ENCODE measurements at places on chromosomes 3 and 15. TPM values are rescaled to one million over a fixed set of nuclear protein-coding genes. Genes with fewer than 3 reads are reported as not detected.

DNA sequence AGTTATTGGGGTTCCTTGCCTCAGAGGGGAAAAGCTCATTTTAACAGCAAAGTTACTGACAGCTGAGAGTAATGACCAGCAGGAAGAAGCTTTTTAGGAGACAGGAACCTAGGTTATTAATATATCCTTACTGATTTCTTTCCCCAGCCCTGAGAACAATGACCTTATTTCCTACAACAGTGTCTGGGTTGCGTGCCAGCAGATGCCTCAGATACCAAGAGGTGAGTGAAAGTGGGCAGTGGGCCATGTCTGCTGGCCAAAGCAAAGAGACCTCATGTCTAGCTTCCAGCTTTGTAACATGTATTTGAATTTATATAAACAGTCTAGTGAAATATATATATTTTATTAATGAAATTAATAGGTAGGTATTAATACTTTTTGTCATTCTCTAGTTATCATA lies 5.0 kb downstream of the CCNDBP1 start:
- no peak overlapping the region for H3K4me3 ChIP-seq
- no peak overlapping the region for H3K27ac ChIP-seq
- H3K27me3 ChIP-seq: no peaks in the 10 kb centered on the region
- peaks cover 70% of the 10 kb centered on the region for H3K36me3 ChIP-seq
- peaks cover 8% of the 10 kb centered on the region for H3K4me1 ChIP-seq

DNA sequence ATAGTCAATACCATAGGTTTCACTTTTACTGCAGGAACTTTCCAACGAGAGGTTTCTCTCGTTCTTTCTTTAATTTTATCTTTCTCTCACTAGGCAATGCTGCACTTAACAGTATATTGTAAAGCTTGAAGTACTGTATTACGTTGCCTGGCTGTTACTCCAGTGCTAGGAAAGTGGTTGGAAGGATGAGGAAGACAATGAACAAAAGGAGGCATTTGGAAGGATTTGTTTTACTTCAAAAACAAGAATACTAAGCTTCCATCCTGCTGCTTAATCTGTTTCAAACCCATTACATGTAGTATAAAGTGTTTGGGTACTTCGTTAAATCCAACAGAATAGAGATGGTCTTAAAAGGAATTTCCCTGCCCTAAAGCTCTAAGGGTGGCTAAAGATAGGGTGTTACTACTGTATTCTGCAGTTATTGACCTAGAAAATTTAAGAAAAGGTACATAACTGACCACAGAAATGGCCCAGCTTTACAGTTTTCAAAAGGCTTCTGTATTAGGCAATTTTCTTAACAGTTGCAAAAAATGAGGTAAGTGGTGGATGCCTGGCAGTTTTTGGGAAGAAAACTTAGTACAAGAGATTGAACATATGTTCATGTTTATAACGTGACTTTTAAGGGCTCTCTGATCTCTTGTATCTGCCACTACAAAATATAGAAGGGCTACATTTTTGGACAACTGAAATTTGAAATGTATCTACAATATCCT lies 785 bp upstream of the IFT57 start:
- peak overlapping the region; percentile 77 for H3K4me3 ChIP-seq
- H3K36me3 ChIP-seq: no peaks in the 10 kb centered on the region
- H3K4me1 ChIP-seq: peaks cover 33% of the 10 kb centered on the region

DLEC1 gene
- 0.14 TPM for polyA plus RNA-seq

CD86 gene
- 321 TPM for polyA plus RNA-seq

- no peaks in the 10 kb centered on the region for H3K27me3 ChIP-seq
- H3K27ac ChIP-seq: no peak overlapping the region
- no peak overlapping the region for H3K4me3 ChIP-seq
- DNase-seq: no peak
These were observed 60.6 kb upstream of the PLCL2 start for GRCh38 chr3:16824081-16824696.

GABRB3 gene
- not detected for polyA plus RNA-seq

PRICKLE2 gene
- not detected for polyA plus RNA-seq

GRCh38 chr3:37787153-37787867 lies 74.4 kb upstream of the CTDSPL start:
- no peak overlapping the region for H3K4me3 ChIP-seq
- no peaks in the 10 kb centered on the region for H3K36me3 ChIP-seq
- H3K4me1 ChIP-seq: no peaks in the 10 kb centered on the region
- H3K27ac ChIP-seq: no peak overlapping the region
- DNase-seq: no peak
- H3K27me3 ChIP-seq: no peaks in the 10 kb centered on the region

DNA sequence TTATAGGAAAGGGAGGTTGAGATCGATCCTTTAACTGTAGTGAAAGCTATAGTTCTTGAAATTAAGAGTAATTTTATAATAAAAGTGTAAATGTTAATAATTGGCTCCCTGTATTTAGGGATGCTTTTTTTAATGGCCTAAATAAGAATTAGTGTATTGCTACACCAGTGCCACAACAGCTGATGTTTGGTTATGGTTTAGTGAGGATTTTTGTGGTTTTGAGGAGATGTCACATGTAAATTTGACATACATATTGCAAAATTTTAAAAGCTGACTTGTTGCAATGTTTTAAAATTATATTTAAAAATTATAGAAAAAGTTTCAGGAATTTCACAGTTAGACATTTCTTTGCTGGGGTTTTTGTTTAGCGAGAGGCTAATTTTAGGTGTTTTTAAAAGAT lies 3.9 kb downstream of the TSC22D2 start:
- H3K4me1 ChIP-seq: peaks cover 67% of the 10 kb centered on the region
- H3K36me3 ChIP-seq: peaks cover 2% of the 10 kb centered on the region
- H3K4me3 ChIP-seq: peak overlapping the region; percentile 70

DUOX2 gene
- polyA plus RNA-seq: not detected

CSTA gene
- 515 TPM for polyA plus RNA-seq

EFCAB12 gene
- 0.17 TPM for polyA plus RNA-seq

All from CD14-positive monocyte (primary cell).